Transverse colon (tissue), 4 donors: ENCODE measurements at places on chromosomes 5 and 9. TPM values are rescaled to one million over a fixed set of nuclear protein-coding genes. Genes with fewer than 3 reads are reported as not detected.

Gene PCDHGA2
- 1.7 TPM for total RNA-seq

Gene DNAJB5
- 6.6 TPM for total RNA-seq

Gene DDX4
- total RNA-seq = not detected

Gene GABBR2
- total RNA-seq = not detected

Gene SNCAIP
- total RNA-seq = 0.82 TPM

Gene MCIDAS
- not detected for total RNA-seq

DNA sequence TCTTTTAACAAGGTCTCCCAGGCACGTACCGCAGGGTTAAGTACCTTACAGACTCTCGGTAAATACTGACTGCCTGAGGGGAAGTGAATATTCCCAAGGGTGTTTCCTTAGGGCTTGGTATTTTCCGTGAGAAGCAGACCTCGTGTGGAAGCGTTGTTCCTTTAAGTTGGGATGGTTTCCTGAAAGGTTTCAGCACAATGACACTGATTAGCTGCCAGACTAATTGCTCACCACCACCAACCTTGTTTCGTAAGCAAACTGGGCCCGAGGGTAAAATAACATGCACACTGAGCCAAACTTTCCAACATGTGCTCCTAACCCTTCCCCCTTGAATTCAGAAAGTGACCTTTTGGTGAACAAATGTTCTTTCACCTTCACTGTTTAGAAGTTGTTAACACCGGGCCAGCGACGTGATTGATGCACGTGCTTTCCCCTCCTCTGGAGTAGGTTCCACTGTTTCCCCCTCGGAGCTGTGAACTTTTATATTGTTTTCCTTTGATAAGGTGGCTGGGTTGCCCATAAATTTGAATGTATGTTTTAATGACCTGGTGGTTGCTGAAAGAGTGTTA is 128.1 kb upstream of the RPS23 start:
- no peak overlapping the region for H3K4me3 ChIP-seq
- no peaks in the 10 kb centered on the region for H3K4me1 ChIP-seq
- no peak for DNase-seq
- H3K36me3 ChIP-seq = no peaks in the 10 kb centered on the region
- H3K27me3 ChIP-seq = no peaks in the 10 kb centered on the region

DNA sequence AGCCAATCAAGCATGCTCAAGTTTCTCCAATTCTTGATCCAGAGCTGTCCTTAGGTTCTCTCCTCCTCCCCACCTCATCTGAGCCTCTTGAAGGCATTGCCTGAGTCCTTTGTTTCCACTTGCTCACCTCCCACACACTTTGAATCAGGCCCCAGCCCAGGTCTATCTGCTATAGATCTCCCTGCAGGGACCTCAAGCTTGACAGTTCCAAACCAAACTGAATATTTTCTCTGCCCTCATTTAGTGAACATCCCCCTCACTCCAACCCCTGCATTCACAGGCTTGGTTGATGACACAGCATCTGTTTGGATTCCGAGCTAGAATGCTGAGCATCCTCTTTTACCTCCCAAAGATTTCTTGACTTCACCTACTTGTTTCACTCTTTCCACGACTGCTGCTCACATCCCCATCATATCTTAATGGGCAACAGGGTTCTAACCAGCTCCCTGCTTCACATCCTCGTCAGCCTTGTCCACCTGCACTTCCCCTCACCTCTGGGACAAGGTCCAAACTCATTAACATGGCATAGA is 474.5 kb downstream of the ZSWIM6 start:
- H3K36me3 ChIP-seq = no peaks in the 10 kb centered on the region
- H3K27ac ChIP-seq = no peak overlapping the region
- no peaks in the 10 kb centered on the region for H3K4me1 ChIP-seq
- H3K27me3 ChIP-seq = no peaks in the 10 kb centered on the region

- peaks cover 3% of the 10 kb centered on the region for H3K4me1 ChIP-seq
- no peak overlapping the region for H3K27ac ChIP-seq
- H3K36me3 ChIP-seq = no peaks in the 10 kb centered on the region
Measured at GRCh38 chr9:124593651-124594058, 86.5 kb upstream of the NR5A1 start.

- no peaks in the 10 kb centered on the region for H3K36me3 ChIP-seq
- H3K4me3 ChIP-seq = no peak overlapping the region
- DNase-seq = no peak
- H3K27me3 ChIP-seq = no peaks in the 10 kb centered on the region
- H3K27ac ChIP-seq = no peak overlapping the region
Measured at GRCh38 chr9:89814340-89815040, 209.7 kb downstream of the GADD45G start.

GRCh38 chr9:3244963-3245653 is 280.7 kb downstream of the RFX3 start:
- no peaks in the 10 kb centered on the region for H3K4me1 ChIP-seq
- DNase-seq = no peak
- H3K27ac ChIP-seq = no peak overlapping the region
- no peaks in the 10 kb centered on the region for H3K36me3 ChIP-seq

GRCh38 chr9:21837501-21837900 is 35.1 kb downstream of the MTAP start:
- no peak overlapping the region for H3K27ac ChIP-seq
- H3K36me3 ChIP-seq = peaks cover 18% of the 10 kb centered on the region
- no peaks in the 10 kb centered on the region for H3K4me1 ChIP-seq
- H3K27me3 ChIP-seq = no peaks in the 10 kb centered on the region
- DNase-seq = no peak
- no peak overlapping the region for H3K4me3 ChIP-seq

- no peak for DNase-seq
- H3K27me3 ChIP-seq = no peaks in the 10 kb centered on the region
- H3K36me3 ChIP-seq = no peaks in the 10 kb centered on the region
Measured at GRCh38 chr9:105039175-105039799, 111.3 kb upstream of the ABCA1 start.

GRCh38 chr5:158747816-158748432 is 351.8 kb downstream of the EBF1 start:
- no peaks in the 10 kb centered on the region for H3K27me3 ChIP-seq
- no peaks in the 10 kb centered on the region for H3K36me3 ChIP-seq
- no peak overlapping the region for H3K27ac ChIP-seq

GRCh38 chr5:176317534-176318374 is 43.8 kb downstream of the KIAA1191 start:
- H3K4me3 ChIP-seq = no peak overlapping the region
- no peak for DNase-seq
- no peak overlapping the region for H3K27ac ChIP-seq
- no peaks in the 10 kb centered on the region for H3K4me1 ChIP-seq

DNA sequence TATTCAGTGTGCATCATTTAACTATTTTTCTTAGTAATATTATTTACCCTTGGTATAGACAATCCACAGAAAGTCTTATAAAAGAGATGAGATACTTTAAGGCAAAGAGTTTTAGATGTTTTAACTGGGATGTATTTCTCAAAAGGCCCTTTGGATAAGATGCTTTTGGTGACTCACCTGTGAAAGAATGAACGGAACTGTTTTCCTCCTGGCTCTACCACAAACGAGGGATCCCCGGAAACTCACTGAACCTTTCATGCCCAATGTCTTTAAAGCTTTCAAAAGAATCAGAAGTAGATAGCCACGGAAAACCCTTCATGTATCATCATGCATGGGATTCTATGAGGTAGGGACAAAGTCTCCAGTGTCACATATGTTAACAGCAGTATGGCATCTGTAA is 1.6 kb downstream of the ZNF782 start:
- peaks cover 27% of the 10 kb centered on the region for H3K4me1 ChIP-seq
- no peak overlapping the region for H3K4me3 ChIP-seq
- no peak overlapping the region for H3K27ac ChIP-seq

DNA sequence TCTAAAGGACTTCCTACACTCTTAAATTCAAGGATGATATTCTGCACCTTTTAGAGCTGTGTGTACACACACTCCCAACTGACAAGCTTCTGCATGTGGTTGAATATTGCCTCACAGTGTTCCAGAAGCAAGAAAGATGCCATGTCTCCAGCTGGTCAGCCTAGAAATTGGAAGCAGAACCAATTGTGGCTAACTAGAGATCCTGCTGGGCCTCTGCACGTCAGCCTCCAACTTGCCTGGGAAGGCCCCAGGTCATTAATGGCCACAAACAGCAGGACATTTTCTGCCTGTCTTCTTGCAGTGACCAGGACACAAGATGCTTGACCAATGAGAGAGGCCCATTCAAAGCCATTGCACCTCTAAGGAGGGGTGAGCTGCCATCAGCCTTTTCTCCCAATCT is 571.9 kb upstream of the BRINP1 start:
- H3K4me1 ChIP-seq = no peaks in the 10 kb centered on the region
- no peak for DNase-seq
- no peaks in the 10 kb centered on the region for H3K27me3 ChIP-seq
- H3K27ac ChIP-seq = no peak overlapping the region
